ENCODE measurements at places on chromosomes 4 and X. TPM values are rescaled to one million over a fixed set of nuclear protein-coding genes. Genes with fewer than 3 reads are reported as not detected.

The IL1RAPL1 gene
- 1.3 TPM for total RNA-seq

The SPANXD gene
- 0.43 TPM for total RNA-seq

The TEX13D gene
- not detected for total RNA-seq

- DNase-seq, result peak; percentile 84
Measured at GRCh38 chrX:20361890-20362262, 95.2 kb upstream of the RPS6KA3 start.

- DNase-seq, result peak; percentile 39
Measured at GRCh38 chr4:54440394-54441136, 211.5 kb downstream of the PDGFRA start.

GRCh38 chrX:11172415-11172814 is 61.3 kb downstream of the HCCS start:
- DNase-seq, result no peak

GRCh38 chrX:55088795-55089489 is at the start of gene PAGE2:
Gene PAGE2, plus strand, starts transcription at chrX:55089018. Its CDS starts 1,003 bp downstream, at chrX:55090021.
- no peak for DNase-seq

The CCNA2 gene
- 54.0 TPM for total RNA-seq

DNA sequence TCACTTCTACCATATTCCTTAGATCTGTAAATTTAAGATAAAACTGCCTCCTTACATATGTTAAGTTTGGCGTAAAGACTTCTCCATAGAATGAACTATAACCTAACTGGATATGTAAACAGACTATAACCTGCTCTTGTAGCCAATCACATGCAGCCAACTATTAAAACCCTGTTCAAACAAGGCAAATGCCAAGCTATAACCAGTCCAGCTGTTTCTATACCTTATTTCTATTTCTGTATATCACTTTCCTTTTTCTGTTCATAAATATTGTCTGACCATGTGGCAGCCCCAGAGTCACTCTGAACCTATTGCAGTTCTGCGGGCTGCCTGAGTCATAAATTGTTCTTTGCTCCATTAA is 12.4 kb upstream of the POF1B start:
- DNase-seq, result no peak

GRCh38 chr4:6076391-6076790 is 58.2 kb upstream of the C4orf50 start:
- DNase-seq, result no peak
